Right hindlimb (tissue), 1 donor: ENCODE measurements at places on chromosomes 7 and 10.

DNA sequence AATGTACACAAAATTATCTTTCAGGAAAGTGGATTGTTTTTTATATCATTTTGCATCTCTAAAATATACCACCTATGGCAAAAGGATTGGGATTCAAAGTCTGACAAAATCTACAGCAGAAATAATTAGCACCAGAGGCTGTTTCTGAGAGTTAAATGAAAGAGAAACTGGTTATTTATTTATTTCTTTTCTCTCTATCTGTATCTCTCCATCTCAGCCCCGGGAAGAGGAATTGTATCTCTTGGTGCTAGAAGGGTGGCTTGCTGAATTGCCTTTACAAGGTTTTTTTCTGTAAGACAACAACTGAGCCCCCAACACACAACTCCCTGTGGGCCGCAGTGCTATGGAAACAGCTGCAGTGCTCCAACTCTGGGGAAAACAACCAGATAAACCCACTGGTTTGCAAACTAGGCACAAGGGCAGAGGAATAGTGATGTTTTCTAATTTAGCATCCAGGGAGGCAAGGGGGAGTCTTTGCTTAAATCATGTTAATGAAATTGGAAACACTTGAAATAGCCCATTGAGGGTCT, 249.0 kb downstream of the KCNMA1 start:
- DNase-seq, result no peak

- DNase-seq, result no peak
Observed at GRCh38 chr7:99011341-99011705, 132.6 kb downstream of the SMURF1 start.

DNA sequence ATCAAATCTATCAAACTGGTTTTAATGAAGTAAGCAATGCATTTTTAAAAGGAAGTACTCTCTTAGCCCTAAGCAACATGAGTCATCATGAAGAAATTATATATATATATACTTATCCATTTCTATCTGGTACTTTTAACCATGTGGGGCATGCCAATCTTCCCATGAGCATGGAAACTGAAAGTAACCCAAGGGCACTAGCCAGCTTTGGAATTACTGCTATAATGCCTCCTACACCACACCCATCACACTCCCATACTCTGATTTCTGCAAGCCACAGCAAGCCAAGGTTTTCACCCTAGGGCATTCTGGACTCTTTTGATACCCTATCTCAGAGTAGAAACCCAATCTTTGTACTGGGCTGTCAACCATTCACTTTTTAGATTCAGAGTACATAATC, 204.6 kb downstream of the IMMP2L start:
- DNase-seq, result no peak

GRCh38 chr7:4177001-4177400, 505.1 kb upstream of the FOXK1 start:
- DNase-seq, result no peak

- DNase-seq, result no peak
Observed at GRCh38 chr10:13885238-13885990, 298.6 kb downstream of the PRPF18 start.
